ENCODE measurements at places on chromosomes 3 and 15.

DNA sequence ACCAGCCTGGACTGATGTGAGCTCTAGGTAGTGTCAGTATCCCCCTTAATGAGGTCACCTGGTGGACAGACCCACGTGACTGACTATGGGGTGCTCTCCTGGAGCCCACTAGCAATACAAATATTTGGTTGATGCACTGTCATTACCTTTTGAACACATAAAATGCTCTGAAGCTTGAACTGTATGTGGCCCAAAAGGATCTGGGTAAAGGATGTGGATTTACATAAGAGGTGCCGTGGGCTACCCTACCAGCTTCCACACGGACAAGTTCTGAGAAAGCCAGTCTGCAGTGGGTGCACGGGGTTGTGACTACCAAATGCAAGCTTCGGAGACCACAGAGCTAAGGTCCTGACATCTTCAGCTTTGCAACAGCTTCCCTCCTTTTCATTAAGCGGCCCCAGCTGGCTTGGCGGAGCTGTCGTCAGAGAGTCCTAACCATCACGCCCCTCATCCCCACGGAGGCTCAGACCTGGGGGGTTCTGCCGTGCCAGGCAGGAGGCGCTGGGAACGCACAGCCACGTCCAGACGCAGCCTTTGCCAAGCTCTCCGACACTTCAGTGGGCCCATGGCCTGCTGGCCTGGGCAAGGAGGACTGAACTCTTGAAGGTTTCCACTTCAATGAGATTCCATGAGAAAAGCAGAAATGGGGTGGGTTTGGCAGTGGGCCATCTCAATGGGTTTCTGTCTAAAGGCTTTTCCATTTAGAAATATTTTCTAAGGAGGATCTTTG lies 228.3 kb downstream of the ADAMTS17 start:
- DNase-seq, result no peak

- no peak for DNase-seq
Observed at GRCh38 chr3:21273259-21274025, 477.6 kb downstream of the ZNF385D start.

DNA sequence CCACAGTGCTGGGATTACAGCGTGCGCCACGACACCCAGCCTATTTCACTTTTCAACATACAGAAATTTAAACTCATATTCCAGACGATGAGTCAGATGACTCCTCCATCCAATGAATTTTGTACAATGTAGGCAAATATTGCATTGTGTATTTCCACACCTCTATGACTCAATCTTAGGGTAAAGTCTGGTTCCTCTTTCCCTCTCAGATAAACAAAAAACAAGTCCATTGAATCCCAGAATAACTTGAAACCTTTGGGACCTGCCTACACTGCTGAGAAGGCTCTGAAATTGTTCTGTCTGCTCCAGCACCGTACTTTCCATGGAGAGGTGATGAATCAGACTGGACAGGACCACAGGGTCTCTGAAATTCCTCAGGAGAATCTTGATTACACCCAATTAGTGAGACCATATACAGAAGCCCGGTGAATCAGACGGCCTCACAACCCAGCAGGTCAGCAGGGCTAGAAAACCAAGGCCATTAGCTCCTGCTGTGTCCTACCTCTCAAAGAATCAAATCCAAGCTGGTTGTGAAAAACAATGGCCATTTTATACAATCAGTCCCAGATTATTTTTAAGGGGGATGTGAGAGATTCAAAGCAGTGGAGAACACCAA lies 112.6 kb downstream of the ERC2 start:
- peak; percentile 36 for DNase-seq

- no peak for DNase-seq
Observed at GRCh38 chr3:138448631-138449030, 14.2 kb downstream of the ESYT3 start.

DNA sequence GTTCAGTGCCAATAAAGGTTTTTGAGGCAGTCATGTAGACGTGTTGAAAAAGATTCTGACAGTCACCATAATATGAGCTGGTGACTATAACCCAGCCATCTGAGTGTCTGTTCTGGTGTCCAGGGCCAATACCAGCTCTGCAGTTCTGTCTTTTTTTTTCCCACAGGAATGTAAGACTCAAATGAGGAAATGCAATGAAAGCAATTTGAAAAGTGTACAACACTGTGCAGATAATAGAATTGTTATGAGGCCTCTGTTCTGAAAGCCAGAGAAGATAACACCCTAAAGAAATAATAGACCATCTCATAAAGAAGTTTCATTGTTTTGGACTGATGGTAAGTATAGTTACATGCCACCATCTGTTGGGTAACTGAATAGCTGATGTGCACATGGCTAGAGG lies 57.1 kb downstream of the CLDN1 start:
- no peak for DNase-seq

- DNase-seq, result no peak
Observed at GRCh38 chr3:13577181-13578121, 28.5 kb downstream of the FBLN2 start.

GRCh38 chr3:122975924-122976293 lies 51.7 kb downstream of the SEMA5B start:
- DNase-seq, result no peak

DNA sequence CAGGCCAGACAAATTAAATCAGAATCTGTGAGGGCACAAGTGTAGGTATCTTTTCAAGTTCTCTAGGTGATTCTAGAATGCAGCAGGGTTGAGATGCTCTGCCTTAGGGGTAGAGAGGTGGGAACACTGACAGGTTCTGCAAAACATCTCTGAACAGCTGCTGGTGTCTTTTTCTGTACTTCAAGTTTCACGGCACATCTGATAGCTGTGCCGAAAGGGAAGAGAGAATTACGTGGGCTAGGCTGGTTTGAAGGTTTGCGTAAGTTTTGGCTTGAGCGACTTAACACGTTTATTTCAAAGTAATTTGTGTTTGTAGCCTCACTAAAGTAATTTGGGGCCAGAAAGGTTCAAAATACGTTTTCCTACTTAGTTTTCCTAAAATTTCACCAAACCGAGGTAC lies 22.5 kb downstream of the PXK start:
- no peak for DNase-seq

DNA sequence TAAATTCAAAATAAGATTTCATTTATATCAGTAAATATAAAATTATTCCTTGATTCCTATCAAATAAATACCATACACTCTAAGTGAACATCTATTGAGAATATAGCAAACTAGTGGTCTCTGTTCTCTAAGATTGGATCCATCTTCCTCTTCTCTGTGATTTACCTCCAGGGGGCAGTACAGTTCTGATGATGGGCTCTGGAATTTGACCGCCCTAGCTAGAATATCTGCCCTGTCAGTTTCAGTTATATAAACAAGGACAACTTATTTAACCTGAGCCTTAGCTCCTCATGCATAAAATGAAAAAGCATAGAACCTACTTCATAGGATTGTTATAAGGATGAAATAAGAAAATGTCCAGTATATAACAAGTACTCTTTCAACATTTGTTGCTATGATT lies 171.1 kb upstream of the CCDC54 start:
- peak; percentile 23 for DNase-seq

DNA sequence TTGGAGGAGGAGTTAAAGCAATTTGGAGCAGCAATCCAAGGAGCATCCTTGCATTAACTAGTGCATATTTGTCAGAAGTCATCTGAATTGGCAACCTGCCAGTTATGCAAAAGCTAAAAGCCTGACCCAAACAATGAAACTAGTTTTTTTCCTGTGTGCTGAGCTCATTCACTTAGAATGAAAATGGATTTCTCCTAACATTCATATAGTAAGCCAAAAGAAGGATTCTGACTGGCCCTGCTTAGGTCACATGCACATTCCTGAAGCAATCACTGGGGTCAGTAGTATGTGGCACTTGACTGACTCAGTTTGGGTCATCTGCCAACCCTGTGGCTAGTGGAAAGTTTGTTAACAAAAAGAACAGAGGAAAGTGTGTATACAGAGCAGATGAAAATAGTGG lies 30.5 kb downstream of the OXSM start:
- DNase-seq, result peak; percentile 57

GRCh38 chr3:8937064-8938020 lies 25.9 kb downstream of the RAD18 start:
- DNase-seq, result no peak

All from NT2/D1 (cell line).